ENCODE measurements at places on chromosomes 12 and 14. TPM values are rescaled to one million over a fixed set of nuclear protein-coding genes. Genes with fewer than 3 reads are reported as not detected.
A peak's percentile ranks its signal among the peaks of the same experiment; 100 is the strongest.

GRCh38 chr14:89276424-89276975, 140.5 kb downstream of the FOXN3 start:
- no peak for DNase-seq

DNA sequence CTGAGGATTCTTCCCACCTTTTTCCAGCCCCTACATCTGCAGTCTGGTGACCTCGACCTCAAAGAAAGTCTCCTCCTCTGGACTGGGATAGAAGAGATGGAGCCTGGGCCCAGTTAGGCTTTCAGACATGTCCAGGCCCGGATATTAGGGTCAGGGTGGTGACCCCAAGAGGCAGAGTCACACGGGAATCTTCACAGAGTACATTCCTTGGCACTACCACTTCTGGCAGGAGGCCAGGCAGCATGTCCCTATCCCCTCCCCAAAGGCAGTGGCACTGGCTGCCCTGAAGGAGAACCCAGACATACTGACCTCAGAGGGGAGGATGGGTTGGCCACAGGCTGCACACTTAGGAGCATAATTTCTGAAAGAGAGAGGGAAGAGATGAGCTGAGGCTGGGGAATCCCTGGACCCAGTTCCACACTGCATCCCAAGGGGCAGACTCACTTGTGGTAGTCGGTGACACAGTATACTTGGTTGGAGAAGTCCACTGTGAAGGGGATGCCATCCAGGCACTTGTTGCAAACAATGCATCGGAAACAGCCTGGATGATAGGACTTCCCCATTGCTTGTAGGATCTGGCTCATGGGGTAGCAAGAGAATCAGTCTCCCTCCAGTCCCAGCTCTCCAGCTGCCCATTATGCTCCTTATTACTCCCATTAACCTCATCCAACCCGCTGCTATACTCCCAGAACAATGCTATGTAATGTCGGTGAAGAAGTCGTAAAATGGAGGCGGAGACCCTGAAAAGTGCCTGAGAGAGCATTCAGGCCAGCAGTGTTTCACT, 7.6 kb downstream of the AJUBA start:
- DNase-seq, result no peak

- peak; percentile 87 for DNase-seq
Measured at GRCh38 chr12:55727643-55728185, 1.1 kb downstream of the CD63 start.

DNA sequence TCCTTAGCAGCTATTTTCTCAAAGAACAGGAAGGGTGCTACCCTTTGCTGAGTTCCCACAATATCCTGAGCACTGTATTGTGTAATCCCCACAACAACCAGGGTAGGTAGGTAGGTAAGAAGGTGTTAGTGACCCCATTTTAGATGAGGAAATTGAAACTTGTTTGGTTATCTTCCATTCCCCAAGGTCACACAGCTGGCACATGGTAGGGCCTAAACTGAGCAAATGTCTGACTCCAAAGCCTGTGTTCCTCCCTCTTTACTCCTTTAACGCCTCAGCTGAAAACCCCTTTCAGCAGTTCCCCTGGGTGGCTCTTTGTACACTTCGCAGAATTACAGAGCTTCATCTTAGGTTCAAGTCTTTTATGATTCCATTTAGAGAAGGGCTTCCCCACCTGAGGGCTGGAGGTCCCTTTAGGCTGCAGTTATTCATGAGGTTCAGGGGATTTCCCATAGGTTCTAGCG, 26.5 kb upstream of the RIC8B start:
- no peak for DNase-seq

DNA sequence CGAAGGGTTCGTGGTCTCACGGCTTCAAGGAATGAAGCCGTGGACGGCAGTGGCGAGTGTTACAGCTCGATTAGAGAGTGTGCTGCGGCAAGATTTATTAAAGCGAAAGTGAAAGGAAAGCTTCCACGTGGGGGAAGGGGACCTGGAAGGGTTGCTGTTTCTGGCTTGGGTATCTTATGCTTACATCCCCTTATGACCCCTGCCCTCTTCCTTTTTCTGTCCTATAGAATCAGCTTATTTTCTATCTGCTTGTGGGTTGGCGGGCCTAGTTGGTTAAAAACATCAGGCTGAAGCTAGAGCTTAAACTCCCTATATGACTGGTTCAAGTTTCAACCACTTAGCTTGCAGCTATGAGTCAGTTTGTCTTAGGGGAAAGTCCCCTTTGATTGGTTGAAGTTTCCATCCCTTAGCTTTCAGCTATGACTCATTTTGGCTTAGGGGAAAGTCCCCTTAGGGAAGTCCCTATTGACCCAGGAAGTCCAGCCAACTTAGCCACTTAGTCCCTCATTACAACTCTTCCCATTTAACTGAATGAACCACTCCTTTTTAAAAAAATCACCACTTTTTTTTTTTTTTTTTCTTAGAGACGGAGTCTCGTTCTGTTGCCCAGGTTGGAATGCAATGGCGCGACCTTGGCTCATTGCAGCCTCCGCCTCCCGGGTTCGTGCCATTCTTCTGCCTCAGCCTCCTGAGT, 1494.7 kb upstream of the TMEM132C start:
- DNase-seq, result no peak

- no peak for DNase-seq
Measured at GRCh38 chr12:124633365-124634362, 66.3 kb upstream of the NCOR2 start.

DNA sequence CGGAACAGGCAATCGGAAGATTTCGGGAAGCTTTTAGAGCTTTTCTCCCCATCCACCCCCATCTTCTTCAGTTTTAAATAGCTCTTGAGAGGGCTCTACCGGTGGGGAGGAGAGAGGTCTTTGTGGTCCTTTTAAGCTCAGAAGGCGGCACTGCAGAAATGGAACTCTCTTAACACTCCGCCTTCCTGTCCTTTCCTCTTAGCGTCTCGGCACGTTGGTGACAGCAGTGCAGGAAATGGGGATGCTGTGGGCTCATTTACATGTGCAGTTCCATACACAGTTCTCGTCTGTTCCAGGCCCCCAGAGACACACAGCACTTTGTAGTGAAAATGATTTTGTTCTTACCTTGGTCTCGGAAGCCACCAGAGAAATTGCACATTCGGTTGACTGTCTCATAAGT, 50.4 kb upstream of the RIN3 start:
- no peak for DNase-seq

DNA sequence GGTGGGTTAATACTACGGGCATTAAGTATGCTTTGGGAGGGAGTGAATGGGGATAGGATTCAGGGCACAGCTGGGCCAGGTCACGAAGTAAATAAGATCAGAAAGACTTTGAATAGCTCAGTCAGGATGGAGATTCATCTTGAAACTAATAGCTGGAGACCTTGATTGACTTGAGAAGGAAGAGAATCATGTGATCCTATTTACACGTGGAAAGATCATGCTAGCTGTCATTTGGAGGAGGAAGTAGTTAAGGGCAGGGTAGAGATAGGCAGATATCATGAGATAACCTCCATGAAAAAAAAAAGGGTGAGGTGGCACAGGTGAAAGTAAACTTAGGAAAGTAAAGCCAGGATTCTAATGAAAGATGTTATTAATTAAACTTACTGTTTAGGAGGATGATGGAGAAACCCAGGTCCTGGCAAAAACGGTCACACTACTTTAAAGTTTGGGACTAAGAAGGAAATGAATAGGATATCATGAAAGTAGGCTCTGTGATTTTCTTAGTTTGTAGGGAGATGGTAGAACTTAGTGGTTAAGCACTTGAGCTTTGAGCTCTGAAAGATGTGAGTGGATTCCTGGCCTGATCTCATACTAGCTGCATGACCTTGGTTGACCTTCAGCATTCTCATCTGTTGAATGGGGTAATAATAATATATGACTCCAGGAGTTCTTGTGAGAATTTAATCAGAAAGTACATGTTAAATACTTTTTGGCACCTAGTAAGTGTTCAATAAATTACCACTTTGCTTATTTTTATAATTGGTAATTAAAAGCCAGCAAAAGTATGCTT, 439.0 kb downstream of the NRXN3 start:
- no peak for DNase-seq

DNA sequence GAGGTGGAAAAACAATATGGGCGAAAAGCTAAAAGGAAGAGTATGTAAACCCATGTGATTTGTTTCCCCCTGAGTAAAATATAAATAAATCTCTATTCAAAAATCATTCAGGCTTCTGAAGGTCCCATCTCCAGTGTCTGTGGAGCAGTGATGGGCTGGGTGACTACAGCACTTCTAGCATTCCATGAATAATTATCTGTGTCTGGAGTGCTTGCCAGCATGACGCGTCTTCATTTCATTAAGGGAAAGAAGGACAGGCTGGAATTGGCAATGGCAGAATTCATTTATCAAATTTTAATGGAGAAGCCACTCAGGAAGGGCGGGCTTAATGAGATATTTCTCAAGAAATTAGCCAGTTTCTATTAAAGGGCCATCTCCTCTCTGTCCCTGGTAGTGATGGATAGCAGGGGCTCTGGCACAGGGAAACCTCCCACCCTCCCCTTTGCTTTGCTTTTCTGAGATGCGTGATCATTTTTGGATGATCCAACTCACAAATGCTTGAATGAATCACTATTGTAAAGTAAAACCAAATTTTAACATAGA, 916.3 kb upstream of the SEL1L start:
- no peak for DNase-seq

GRCh38 chr12:79174626-79175025, 310.1 kb downstream of the SYT1 start:
- DNase-seq, result no peak

DNA sequence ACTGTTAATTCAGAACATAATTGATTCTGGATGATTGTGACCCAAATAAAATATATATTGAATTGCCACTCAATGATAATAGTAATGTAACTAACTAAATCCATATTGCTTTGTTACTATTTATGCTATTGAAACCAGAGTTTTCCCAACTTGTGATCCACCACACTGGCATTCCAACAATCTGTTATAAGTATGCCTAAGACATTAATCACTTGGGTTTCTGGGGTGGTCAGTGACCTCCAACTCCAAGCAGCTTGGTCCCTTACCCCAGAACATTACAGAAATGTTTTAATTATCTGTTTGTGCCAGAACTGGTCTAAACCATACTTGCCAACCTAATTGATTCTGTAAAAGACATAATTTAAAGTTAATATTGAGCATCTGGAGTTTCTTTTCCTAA, 14.6 kb downstream of the CAPS2 start:
- no peak for DNase-seq

- no peak for DNase-seq
Measured at GRCh38 chr14:100065111-100065871, at the start of gene EVL. TSS of gene EVL (plus strand) at chr14:100065422. CDS start at chr14:100065501, 79 bp downstream.

- DNase-seq, result no peak
Measured at GRCh38 chr12:43210485-43211192, 341.4 kb downstream of the ADAMTS20 start.

- no peak for DNase-seq
Measured at GRCh38 chr12:116959198-116959460, 48.4 kb downstream of the FBXW8 start.

GRCh38 chr12:87756111-87756510, 273.1 kb downstream of the C12orf50 start:
- no peak for DNase-seq

DNA sequence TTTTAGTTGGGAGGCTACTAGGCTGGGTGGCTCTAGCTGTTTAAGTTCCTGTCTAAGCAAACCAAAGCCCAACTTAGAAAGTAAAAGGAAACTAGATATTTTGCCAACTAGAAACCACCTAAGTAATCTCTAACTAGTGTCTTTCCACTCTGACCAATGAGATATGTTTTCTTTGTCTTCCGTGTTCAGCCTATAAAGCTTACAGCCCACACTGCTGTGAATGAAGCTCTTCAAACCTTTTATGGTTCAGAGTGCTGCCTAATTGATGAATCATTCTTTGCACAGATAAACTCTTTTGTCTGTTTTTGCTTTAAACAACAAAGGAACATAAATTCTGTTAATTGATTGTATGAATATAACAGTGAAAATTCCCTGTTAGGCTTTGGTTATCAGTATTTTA, 66.1 kb downstream of the FUT8 start:
- no peak for DNase-seq

DNA sequence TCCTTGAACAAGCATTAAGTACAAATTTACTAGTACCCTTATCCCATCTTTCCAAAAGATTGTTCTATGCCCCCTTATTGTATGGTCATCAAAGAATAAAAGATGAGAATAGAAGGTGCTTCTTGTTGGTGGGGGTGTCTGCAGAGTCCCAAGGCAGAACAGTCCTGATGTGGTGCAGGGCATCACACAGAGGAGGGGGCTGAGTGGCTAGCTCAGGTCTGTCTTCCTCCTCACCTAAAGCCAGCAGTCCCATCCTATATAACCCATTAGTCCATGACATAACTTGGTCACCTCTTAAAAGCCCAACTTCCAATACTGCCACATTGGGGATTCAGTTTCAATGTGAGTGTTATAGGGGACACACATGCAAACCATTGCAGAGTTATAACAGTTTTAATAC, 9.9 kb downstream of the LRRC10 start:
- no peak for DNase-seq

- DNase-seq, result no peak
Measured at GRCh38 chr12:81205416-81205815, 127.5 kb downstream of the ACSS3 start.

- no peak for DNase-seq
Measured at GRCh38 chr14:62301911-62302310, 539.7 kb downstream of the SNAPC1 start.

DNA sequence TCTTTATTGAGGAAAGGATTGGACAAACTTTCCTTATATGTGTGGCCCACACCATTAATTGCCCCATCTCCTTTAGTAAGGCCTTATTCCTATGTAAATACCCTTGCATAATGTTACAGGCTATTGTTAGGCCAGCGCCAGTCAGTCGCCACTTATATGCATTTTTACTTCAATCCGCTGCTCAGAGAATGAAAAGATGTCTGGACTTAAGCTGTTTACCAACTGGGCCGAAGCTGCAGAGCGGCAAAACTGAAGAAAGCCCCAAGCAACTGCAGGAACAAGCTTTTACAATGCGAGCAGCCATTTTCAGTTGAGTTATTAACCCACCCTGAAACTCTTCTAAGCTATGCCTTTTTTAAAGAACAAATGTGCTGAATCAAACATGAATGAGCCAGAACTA, 92.1 kb upstream of the OTX2 start:
- no peak for DNase-seq

DNA sequence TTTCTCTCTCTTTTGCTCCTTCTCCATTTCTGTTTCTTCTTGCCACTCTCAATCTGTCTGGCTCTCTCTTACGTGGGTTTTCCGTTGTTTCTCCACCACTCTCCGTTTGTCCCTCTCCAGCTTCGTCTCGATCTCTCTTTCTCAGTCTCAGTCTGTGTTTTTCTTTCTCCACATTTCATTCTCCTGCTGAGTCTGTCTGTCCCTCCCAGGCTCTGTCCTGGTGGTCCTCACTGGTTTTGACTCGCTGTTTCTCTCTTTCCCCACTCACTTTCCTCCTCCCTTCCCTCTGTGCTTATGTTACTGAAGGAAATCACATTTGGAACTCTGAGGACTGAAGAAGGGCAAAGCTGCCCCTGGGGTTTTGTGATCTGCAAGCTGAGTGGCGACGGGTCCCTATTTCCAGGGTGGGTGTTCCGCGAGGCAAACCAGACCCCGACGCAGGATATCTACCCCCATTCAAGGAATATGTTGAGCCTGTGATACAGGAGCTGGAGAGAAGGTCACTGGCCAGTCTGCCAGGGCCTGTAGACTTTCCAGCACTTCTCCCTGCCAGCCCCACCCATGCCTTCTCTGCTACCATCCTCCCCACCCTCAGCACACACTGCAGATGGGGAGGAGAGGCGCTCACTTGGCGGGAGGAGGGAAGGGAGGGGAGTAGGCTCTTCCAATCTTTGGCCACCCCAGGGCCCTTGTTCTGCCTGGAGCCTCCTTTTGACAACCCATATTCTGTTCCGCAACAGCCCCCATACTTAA, 102.7 kb upstream of the MAP1LC3B2 start:
- no peak for DNase-seq

SLC5A8 gene
- total RNA-seq, result not detected

ZFYVE1 gene
- 12.1 TPM for total RNA-seq

PELI2 gene
- total RNA-seq, result 3.4 TPM

CLEC4A gene
- 0.35 TPM for total RNA-seq

GPR135 gene
- total RNA-seq, result 3.2 TPM

TSHR gene
- total RNA-seq, result not detected

FAM234B gene
- 1.6 TPM for total RNA-seq

TSFM gene
- 47.7 TPM for total RNA-seq

Data from cardiac septum (tissue), 1 donor.